ENCODE measurements at places on chromosomes 11 and 22.

GRCh38 chr11:55357560-55358184 lies 10.1 kb upstream of the OR4A15 start:
- no peak for DNase-seq

DNA sequence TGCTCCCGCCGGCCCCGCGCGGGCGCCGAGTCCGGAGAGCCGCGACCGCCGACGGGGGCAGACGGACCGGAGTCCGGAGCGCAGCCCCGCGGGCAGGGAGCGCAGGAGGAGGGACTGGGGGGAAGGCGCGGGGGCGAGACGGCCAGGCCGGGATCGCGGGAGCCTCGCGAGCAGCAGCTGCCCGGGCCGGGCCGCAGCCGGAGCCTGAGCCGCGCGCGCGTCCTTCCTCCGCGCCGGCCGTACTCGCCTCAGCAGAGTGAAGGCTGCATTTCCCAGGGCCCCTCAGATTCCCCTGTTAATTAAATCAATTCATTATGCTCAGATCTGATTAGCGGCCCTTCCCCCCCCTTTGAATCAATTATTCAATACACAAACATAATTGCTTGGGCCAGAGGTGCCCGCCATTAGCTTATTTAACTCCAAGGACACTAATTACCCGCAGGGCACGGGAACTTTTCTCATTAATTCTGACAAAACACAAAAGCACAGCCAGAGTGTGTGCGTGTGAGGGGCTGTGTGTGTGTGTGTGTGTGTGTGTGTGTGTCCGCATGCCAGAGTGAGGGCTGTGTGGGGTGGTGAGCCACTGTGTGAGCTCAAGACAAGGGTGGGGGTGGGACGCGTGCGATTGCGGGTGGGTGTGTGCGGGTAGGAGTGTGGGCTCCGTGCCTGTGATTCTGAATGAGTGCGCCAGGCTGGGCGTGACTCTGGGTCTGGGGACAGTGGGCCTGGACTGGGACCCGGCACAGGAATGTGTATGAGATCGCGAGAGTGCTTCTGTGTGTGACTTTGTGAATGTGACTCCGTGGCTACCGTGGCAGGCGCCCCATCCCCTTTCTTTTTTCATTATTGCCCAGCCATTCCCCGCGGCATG lies 5.1 kb upstream of the LMO1 start:
- DNase-seq: no peak

DNA sequence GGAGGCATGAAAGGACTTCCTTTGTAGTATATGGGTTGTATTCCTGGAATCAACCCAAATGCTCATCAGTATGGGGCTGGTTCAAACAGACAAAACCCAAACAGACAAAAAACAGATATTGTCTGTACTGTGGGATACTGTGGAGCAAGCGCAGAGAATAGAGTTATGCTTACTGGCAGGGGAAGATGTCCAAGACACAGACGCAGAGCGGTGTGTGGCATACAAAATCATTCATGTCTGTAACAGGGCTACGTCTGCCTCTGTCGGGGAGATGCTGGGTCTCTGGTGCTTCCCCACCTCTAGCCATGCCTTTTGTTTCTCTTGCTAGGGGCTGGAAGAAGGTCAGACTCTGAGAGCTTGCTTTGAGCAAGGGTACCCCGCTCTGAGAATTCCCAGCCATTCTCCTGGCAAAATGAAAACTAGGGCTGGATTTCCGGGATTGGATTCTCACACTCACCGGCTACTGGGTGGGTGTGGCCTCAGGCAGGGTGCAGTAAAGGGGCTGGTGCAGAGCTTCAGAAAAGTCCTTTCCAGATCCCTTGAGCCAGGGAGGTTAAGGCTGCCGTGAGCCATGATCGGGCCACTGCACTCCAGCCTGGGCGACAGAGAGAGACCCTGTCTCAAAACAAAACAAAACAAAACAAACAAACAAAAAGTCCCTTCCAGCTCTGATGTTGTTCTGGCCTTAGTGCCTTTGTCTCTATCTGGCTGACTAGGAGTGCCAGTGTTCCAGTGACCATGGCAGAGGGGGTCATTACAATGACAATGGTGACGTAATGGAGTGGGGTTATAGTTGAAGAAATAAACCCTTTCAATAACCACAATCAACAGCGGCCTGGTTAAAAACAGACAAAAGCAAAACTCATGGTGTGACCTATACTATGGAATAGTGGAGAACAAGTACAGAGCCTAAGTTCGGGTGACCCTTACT lies 2.9 kb upstream of the ABCC8 start:
- no peak for DNase-seq

DNA sequence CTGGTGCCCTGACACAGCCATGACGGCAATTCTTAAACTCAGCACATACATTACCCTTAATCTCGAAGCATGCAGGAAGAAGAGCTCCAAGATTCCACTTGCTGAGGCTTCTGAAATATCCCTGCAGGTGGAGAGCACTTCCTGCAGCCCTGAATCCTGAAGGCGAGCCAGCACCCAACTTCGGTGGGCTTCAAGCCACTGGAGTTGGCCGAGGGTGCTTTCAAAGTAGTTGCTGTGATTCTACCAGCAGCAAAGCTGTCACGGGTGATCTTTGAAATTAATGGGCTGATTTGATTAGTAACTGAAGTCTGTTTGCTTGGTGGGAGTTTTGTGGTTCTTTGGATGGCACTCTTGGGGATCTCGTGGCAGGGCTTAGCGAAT lies 9.0 kb upstream of the FTH1 start:
- no peak for DNase-seq

GRCh38 chr11:16825968-16826367 lies 87.5 kb downstream of the C11orf58 start:
- no peak for DNase-seq

- DNase-seq: peak; percentile 86
Observed at GRCh38 chr11:14643697-14644225, at the start of gene PDE3B. TSS of gene PDE3B (plus strand) at chr11:14643804. CDS start at chr11:14644076, 272 bp downstream.

DNA sequence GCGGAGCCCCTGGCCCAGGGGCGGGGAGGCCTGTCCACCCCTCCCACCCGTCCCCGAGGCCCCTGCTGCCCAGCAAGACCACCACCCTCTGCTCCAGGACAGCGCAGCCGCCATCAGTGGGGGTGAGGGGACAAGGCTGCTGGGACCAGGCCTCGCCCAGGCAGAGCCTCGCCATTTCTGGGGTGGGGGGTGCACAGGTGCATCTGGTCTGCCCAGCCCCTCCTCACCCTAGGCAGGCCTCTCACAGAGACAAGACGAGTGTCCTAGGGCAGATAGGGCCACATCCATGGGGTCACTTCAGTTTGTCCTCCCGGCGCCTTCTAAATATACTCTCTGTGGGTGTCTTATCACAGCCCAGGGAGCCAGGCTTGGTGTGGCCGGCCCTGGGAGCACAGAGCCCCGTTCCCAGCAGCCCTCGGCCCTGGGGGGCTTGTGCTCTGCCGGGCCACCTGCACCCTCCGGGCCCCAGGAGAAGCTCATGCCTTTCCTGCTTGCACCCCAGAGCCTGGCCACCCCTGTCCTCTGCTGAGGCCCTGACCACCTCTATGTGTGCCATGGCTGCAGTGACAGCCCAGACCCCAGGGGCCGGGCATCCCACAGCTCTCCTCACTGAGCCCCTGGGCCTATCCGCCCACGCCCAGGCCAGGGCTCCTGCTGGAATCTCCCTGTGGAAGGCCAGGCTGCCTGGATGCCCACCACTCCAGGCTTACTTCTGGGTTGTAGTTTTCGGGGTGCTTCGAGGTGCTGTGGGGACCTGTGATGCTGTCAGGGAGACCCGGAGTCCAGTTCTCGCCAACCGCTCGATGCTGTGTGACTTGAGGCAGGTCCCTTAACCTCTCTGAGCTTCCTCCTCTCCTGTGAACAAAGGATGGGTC lies 70.8 kb downstream of the KCNQ1 start:
- DNase-seq: no peak

DNA sequence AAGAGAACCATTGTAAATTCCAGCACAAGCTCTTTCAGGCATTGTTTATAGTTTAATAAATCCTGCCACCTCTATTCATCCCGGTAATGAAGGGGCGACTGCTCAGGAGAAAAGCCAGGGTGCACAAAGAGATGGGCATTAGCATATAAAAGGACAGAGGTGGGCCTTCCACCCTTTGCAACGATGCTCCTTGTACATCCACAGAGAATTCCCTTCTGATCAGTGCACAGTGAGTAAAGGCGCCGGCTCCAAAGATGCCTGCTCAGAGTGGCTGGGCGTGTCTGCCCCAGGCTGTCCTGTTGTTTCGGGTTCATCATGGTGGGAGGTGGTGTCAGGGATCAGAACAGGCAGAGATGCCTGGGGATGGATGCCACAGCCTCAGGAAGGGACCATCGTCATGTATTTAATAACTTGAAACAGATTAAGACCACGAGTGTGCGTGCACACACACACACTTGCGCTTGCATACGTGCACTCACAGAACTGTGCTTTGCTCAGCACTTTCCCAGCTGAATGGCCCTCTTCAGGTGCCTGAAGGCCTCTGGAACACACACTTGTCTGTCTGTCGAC lies 305.0 kb downstream of the TBC1D22A start:
- DNase-seq: no peak

DNA sequence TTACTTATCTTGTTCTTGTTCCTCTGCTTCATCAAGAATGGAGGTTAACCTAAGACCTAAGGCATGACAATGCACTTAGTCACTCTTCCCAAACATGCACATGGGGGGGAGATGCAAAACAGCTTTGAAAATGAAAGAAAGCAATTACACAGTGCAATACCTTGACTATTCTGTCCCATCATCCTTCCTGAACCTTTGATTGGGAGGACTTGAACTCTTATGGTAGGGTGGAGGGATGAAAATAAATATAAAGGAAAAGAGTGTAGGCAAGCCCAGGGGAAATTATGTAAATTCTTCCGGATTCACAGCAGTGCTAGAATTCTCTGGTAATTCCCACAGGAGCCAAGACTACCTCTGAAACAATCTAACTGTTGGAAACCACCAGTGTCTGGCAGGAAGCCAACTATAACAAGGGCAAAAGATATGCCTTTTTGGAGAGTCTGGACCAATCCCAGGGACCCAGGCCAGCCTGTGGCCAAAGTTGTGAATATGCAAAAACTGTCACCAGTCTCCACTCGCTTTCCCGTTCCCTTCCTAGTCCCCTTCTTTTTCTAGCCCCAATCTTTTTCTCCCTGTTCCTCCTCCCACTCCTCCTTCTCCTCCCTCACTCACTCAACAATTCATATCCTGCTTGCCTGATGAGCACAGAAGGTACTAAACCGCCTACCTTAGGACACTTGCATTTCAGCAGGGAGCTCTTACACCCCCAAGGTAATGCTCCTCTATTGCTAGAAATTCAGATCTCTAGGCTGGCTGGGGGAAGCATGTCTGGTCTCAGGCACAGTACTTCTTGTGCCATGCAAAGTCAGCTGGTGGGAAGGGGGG lies 2.5 kb upstream of the RCN1 start:
- peak; percentile 40 for DNase-seq

GRCh38 chr11:15288863-15289262 lies 174.1 kb downstream of the INSC start:
- DNase-seq: no peak

DNA sequence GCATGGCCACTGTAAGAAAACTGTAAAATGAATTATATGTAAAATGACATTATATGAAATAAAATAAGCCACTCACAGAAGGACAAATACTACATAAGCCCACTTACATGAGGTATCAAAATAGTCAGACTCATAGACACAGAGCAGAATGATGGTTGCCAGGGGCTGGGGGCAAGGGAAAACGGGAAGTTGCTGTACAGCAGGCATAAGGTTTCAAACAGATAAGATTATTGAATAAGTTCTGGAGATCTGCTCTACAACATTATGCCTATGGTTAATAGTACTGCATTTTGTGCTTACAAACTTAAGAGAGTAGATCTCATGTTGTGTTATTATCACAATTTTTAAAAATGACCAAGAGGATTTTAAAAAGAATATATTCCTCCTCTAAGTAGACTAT lies 32.7 kb upstream of the HEPHL1 start:
- no peak for DNase-seq

DNA sequence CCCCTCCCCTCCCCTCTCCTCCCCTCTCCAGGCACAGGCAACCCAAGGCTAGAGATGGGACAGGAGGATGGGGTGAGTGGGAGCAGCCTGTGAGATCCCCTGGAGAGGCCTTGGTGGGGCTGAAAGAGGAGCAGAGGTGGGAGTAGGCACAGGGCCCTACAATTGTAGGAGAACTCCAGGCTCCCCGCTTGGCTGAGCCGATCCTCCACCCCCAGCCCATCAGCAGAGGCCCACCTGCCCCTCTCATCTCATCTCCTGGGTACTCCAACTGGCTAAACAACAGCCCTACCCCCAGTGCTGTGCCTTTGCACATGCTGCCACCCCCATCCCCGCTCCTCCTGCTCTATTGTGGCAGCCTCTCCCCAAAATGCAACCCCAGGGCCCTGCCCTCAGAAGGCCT lies 52.0 kb upstream of the A4GALT start:
- DNase-seq: no peak

DNA sequence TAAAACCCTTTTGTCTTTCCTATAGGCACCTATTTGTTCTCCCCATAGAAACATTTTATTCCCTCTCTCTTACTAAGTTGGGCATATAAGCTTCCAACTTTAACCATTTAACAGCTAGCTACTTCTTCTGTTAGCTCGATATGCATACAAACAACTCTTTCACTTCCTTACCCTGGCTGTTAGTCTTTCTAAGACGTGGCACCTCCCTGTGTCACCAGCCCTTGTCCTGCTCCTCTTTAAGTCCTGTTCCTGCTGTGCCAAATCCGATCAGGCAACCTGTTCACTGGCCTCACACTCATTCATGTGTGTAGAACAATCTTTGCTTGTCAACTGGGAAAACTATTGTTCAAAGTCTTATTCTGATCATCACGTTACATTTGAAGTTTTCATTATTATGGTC lies 1376.1 kb upstream of the TENM4 start:
- no peak for DNase-seq

DNA sequence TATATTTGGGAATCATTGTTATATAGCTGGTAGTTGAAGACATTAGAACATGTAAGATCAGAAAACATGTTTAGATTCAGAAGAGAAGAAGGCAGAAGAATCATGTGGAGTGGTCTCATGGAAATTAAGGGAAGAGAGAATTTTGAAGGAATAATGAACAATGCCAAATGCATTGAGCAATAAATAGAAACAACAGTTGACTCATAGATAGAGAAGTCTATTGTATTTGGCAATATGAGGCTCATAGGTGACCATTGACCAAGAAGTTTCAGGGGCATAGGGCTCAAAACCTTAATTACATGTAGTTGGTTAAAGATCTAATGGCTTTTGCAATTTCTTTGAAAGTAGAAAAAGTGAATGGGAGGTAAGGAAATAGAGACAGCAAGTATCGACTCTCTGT lies 123.9 kb downstream of the PAX6 start:
- no peak for DNase-seq

DNA sequence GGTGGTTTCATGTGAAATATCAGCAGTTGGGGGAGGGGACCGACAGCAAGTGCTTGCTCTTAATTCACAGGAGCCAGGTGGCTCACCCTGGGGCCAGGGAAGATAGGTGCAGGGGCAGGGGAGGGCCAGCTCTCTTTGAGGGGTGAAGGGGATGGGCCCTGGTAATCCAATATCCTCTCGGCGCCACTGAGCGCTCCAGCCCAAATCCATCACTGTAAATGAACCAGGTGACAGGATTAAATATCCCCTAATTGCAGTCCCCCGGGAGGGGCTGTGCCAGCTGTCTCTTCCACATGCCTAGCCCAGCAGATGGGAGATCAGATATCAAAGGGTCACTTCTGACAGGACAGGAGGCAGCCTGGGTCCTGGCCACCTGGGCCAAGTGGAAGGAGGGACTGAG lies 531.8 kb upstream of the CADM1 start:
- DNase-seq: peak; percentile 6
